ENCODE measurements at places on chromosomes 5 and 9. TPM values are rescaled to one million over a fixed set of nuclear protein-coding genes. Genes with fewer than 3 reads are reported as not detected.

The IFNK gene
- not detected for total RNA-seq

- no peak for DNase-seq
Observed at GRCh38 chr5:115116001-115116400, 53.7 kb downstream of the TRIM36 start.

DNA sequence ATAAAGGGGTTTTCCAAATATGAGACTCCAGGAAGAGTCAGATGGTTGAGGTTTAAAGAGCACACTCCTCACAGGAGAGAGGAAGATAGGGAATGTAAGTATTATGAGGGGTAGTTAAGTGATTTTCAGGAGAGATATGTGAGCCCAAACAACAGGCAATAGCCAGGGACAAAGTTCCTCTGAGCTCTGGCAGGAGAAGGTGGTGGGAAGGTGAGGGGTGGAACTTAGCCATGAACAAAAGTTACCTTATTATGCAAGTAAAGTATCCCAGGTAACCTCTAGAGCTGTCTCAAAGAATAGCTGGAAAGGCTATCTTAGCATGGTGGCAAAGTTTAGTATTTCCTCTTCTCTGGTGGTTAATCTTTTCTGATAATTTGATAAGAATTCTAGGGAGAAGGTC is 450.5 kb upstream of the PTPRD start:
- no peak for DNase-seq

The MCTP1 gene
- total RNA-seq, result 2.1 TPM

- DNase-seq, result no peak
Observed at GRCh38 chr9:108139900-108140299, 650.3 kb upstream of the KLF4 start.

DNA sequence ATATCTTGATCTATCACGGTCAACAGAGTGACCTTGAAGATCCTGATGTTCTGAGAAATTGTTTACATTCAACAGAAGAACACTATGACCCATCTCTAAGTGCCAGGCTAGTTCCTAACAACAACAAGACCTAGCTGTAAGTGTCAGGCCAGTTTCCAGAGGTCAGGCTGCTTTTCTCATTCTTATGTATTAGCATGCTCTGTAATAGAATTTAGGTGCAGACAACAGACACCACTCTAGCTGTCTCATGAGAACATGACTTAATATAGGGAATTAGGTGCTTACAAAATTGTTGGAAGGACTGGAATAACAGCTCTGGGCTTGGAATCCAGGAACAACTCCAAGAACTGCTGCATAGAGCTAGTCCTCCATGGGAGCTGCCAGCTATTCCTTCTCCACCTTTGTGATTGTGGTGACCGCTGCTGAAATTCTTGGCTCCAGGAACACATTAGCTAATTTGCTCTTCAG is 138.7 kb downstream of the SNX18 start:
- no peak for DNase-seq

DNA sequence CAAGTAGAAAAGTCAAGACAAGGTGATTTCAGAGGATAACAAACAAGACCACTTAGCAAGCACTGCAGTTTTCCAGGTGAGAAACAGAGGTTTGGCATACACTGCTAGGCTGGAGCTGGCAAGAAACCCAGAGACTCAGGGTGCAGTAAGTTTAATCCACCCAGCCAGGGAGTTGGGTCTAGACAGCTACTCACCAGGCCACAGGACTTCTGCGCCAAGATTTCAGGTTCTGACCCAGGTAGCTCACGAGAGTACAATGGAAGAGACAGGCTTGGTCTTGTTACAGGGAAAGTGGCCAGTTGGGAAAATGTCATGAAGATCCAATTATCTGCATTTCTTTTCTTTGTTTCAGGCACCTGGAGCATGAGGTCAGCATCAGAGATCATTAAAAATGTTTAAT is 9.8 kb downstream of the SMIM23 start:
- no peak for DNase-seq

DNA sequence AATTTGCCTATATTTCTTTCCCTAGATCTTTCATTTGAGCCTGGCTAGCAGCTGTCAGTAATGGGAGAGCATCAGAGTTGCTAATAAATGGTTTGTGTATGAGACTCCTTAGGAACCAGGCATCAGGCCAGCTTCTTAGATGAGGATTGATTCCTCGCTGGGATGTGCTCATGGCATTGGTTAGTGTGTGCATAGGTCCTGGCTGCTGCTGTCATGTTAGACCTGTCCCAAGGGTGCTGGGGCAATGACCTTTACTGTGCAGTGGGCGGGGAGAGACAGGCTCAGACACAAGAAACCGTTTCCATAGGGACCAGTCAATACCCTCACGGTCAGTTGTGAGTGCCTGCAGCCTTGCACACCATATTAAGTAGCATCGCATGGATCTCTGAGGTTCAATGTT is 112.3 kb upstream of the NR3C1 start:
- DNase-seq, result no peak

GRCh38 chr5:71932655-71933338 is 174.5 kb upstream of the MAP1B start:
- no peak for DNase-seq

DNA sequence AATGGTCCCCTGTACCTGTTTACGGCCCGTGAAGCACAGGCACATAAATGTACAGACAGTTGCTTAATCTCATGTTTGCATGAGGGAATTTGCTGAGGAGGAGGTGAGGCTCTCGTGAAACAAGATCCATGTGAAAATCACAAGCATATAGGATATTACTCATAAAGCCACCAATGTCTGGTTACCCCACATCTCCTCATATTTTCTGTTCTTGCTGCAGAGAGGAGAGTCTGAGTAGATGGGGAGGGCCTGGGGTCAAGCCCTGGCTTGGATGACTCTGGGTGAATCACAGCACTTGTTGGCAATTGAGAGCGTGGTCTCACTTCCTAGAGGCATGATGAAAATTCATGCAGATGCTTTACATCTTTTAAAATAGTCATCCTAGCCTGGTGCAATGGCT is 975 bp downstream of the AGXT2 start:
- no peak for DNase-seq

DNA sequence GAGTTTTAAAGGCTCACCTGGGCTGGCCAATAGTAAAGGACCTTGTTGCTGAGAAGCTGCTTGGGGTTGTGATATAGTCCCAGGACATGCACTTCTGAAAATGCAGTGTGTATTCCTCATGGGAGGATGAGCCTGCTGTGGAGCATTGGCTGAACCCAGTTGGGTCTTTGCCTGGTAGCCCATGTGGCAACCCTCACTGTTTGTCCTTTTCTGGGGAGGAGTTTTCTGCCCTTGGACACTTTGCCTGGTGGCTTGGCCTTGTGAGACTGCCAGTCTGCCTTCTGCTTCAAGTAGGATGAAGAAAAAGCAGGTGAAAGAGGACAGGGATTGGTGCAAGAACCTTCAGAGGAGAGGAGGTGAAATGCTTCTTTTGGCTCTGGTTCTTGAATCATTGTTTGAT is 4.0 kb downstream of the TENT4A start:
- no peak for DNase-seq

The NUTM2F gene
- not detected for total RNA-seq

- no peak for DNase-seq
Observed at GRCh38 chr5:89246252-89246651, 363.3 kb upstream of the MEF2C start.

DNA sequence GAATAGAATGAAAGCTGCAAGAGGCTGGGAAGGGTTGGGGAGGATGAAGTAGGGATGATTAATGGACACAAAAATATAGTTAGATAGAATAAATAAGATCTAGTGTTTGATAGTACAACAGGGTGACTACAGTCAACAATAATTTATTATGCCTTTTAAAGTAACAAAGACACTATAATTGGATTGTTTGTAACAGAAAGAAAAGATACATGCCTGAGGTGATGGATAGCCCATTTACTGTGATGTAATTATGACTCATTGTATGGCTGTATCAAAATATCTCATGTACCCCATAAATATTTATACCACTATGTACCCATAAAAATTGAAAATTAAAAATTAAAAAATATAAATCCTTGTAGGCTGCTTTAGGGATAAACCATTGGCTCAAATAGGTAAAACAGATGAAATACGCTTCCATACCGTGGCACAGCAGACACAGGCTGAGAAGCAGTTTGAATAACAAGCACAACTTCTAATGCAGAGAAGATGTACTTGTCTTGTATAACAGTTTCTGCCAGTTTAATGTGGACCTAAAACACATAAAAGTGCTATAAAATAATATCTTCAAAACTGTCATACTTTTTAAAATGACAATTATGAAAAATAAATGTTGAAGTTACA is 34.9 kb downstream of the APBA1 start:
- no peak for DNase-seq

DNA sequence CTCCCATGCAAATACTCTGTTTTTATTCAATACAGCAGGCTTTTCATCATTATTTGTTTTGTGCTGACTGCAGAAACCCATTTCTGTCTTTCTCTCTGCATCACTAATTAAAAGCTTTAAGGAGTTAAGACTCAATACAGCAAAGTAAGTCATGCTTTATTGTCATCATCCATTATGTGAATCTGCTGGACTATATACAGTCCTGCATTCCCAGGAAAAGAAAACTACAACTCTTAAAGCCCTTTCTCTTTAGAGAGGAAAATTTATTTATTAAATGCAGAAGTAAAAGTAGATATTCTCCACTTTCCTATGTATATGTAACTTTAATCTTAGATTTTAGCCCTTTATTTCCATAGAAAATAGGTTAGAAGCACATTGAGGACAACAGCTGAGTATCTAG is 706.6 kb upstream of the RGMB start:
- no peak for DNase-seq

DNA sequence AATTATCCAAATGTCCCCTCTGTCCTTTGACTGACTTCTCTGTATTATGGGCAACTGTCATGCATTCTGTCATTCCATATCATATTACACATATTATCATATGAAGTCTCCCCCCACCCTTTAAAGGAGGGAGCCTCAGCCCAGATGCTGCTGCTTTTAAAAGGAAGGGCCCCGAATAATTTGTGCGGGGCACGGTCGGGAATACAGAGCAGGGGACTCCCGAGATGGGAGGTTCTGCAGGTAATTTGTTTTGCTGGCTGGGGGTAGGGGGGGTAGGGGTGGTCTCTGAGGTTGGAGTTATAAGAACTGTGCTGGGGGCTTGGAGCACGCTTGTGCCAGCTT is 10.1 kb upstream of the LHX2 start:
- no peak for DNase-seq

DNA sequence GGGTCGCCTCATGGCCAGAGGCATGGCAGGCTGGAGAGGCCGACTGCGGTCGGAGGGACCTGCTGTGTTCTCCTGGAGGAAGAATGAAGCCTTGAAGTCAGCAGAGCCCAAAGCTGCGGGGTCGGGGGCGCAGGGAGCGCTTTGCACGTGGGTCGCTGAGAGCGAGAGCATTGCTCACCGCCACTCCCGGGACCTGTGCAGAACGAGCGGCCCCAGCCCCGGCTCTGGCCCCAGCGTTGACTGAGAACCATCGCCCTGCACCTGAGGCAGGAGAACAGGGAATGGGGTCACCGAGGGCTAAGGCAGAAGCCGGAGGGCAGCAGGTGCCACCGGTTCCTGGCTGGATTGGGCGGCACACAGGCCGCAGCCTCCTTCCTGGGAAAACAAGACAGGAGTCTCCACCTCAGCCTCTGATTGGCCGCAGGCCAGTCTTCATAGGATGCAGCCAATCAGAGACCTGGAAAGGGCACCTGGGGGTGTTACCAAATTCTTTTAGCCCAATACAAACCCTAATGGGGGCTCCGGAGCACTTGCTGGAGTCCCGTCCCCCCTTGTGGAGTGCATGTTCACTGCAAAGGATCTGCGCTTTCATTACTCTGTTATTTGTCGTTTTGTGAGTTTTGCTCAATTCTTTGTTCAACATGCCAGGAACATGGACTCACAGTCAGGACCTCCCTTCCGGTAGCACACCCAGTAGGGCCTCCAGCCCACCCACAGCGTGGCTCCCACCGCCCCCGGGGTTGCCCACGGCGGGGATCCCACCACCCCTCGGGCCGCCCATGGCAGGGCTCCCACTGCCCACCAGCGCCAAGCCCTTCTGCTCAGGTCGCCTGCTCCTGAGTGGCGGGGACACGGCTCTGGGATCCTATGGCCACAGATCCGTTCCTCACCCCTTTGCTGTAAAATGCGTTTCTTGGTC is 24.7 kb upstream of the SLC6A19 start:
- DNase-seq, result no peak

The PDZD2 gene
- total RNA-seq, result 2.4 TPM

DNA sequence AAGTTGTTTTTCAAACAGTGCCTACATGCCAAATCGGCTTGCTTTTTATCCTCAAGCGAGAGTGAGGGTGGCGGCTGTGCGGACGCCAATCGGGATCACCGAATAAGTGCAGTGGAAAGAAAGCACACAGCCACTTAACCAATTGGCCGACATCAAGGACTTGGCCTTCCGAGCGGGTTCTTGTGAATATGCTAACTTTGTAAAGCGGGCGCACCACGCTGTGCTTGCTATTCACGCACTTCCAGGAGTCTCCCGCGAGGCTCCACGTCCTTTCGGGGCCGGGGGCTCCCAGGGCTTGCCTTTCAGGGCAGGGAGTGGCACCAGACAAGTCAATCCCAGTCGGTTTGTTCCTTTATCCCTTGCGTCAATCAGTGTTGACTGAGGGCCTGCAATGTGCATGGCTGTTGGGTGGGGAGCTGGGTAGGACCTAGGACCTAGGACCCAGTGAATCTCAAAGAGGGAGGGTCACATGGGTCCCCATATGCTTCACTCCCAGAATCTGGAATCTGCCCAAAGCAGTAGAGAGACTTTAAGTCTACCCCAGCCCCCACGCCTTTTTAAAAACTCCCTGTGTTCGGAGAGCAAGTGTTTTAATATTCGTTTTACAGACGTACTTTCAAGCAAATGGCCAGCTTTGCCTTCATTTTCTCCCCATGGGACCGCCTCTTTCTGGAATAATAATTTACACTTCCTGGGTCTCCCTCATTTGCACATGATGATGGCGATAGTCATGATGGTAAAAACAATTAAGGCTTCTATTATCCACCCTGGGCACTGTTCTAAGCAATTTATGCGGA is 2.0 kb upstream of the GCNT4 start:
- no peak for DNase-seq

The PLPPR1 gene
- total RNA-seq, result 12.2 TPM

DNA sequence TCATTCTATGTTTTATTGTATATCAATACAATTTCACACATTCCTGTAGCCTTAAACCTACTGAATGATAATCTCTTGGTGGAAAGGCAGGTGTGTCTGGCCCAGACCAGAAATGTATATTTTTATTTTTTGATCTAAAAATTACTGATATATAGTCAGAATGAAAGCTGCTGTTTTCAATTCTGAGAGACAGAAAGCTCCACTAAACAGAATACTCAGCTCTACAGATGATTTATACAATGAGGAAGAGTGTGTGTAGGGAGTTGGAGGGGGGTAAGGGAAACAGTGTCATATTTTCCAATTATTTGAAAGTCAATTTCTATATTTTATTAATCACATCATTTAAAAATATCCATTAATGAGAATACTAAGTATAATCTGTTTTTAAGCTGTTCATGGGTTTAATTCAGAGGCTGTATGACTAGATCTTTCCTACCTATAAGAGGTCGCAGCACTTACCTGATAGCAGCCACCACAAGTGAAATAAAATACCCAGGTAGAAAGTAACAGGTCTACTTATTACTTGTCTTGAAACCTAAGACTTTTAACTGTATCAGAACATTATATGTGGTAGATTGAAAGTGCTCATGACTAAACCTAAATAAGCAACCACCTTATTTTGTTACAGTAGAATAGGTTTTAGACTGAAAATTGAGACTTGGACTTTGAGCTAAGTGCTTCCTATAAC is 183.4 kb downstream of the TMC1 start:
- DNase-seq, result no peak

Data from progenitor cell of endocrine pancreas (in vitro differentiated cells).